NCI-H1436 (cell line): ENCODE measurements at places on chromosomes 11 and 22.

DNA sequence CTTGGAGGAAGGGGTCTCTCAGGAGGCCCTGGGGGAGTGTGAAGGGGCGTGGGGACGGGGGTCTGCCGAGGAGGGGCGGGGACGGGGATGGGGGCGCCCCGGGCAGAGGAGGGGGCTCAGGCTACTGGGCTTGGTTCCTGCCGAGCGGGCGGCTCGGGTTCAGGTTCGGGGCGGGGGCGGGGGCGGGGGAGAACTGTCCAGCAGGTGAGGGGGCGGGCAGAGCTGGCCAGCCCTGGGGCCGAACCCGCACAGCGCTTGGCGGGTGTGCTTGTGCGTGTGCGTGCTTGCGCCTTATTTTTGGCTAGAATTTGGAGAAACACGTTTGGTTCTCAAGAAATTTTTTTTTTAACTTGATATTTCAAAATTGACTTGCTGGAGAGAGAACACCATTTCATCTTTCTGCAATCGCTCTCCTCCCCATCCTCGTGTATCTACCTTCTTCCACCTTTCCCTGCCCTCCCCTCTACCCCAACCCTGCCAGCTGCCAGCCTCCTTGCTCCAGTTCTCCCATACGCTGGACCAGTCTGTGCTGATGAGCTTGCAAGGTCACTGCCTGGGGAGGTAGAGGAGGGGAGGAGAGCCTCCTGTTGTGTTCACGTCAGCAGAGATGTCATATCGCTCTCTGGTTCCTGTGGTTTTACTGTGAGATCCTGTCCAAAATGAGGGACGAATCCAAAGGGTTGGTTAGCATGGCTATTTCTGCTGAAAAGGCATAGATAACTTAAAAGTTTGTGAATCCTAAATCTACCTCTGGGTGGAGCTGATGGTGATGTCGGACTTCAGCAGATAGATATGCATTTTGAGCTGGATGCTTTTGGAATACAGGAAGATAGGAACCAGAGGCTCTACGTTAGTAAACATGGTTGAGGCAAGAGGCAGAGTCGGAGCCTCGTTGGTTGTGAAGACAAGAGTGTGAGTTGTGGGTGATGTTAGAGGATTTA is 668 bp downstream of the MADD start:
- DNase-seq: no peak

DNA sequence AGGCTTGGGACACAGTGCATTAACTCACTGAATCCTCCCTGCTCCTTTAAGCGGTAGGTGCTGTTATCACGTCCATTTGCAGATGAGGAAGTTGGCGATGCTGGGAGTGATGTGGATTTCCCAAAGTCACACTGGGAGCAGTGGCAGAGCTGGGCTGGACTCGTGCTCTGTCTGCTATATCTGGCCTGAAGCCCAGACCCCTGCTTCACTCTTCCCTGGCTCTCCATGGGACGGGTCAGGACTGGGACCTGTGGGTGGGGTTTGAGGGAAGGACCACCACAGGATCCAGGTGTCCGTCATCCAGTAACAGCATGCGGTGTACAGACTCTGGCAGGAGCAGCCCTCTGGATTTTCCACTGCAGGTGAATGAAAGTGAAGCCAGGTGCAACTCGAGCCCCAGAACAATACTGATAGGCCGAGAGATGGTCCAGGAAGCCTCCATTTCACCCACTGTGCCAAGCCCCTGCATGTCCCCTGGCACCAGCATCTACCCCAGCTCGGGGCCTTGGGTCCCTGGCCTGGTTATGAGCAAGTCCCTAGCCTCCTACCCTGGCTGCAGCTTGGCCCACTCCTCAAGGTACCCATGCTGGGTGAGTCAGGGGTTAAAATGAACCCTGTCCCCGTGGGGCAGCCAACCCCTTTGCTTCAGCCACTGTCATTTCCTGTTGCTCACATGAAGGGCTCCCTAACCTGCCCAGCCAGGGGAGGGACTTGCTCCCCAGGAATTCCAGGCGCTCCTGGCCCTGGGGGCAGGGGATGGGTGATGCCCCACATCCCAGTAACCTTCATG is 4.2 kb downstream of the USP2 start:
- no peak for DNase-seq

DNA sequence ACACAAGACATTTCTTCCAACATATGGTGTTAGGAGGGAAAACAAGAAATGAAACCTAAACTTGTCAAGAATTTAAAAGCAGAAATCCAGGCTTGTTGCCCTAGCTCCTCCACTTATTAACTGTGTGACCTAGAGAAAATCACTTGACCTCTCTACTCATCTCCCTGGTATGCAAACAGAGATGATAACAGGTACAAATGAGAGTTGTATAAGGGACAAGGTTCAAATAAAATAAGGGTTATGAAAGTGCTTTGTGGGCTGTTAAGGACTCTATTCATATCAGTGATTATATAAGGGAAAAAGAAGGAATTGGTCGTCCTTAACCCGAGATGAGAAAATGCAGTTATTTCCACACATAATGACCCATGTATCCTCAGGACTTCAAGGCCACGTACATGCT is 372.7 kb upstream of the TENM4 start:
- DNase-seq: no peak

- DNase-seq: no peak
These were observed 28.0 kb downstream of the ADA2 start for GRCh38 chr22:17191163-17191784.

DNA sequence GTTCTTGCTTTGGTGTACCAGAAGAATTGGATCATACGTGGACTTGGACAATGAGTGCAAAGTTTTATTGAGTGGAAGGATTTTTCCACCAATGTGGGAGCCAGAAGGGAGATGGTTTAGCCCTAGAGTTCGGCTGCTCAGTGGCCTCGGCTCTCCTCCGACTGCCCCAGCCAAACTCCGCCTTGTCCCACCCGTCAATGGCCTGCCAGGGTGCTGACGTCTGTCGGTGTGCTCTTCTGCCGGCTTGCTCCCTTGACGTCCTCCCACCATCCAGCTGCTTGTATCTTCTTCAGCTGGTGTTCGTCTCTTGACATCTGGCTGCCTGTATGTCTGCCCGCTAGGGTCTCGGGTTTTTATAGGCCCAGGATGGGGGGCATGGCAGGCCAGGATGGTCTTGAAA is 154.8 kb downstream of the APOL5 start:
- no peak for DNase-seq

DNA sequence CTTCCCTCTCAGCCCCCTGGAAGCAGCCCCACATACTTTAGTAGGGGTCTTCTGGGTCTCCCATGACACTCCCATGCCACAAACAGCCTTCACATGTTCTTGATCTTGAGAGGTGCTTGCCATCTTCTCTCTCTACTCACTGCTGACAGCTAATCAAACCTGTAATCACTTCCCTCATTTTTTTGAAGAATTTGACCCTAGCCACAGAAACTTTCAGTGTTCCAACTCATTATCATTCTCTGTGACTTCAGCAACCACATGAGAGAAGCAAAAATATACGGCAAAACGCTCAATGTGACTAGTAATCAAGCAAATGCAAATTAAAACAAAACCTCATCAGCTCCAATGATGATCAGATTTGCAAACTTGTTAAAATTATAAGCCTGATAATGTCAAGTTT is 38.3 kb upstream of the POU2AF2 start:
- DNase-seq: no peak

DNA sequence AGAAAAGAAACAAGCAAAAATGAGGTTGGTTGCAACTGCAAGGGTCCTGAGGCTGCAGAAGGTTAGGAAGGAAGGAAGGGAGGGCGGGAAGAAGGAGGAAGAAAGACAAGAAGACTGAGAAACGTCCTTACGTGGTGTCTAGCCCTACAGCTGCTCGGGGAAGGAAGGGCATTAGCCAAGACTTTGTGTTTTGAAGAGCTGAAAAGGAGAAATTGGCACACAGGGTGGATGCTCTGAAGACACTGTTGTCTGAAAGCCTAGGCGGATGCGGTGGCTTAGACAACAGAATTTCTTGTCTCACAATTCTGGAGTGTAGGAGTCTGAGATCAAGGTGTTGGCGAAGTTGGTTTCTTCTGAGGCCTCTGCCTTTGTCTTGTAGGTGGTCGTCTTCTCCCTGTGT is 60.7 kb downstream of the MCM5 start:
- DNase-seq: no peak

DNA sequence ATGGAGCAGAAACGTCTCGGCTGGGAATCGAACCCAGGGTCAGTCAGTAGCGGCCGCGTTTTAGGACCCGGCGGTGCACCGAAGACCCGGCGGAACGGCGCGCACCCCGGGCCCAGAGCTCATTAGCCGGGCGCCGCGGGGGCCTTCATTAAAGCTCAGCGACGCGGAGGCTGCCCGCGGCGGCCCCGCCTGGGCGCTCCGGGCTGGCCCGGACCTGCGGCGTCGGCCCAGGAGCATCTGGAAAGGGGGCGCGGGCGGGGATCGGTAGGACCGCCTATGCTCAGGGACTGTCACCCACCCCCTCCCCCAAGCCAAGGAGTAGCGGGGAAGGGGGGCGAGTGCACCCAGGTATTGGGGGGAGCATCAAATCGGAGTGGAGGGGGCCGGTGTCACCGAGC is 52.2 kb downstream of the CYTH4 start:
- DNase-seq: no peak

DNA sequence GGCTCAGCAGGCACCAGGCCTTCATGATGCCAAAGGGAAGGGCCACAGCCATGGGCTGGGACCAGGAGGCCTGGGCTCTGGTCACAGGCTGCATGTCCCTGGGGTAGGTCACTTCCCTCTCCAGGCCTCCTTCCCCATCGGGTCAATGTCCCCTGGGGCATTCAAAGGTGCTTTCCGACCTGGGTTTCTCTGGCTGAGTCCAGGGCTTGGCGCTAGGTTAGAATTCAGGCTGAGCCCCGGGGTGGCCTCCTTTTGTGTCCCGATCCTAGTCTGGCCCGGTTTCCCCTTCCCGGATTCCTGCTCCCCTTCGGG is 12.2 kb downstream of the MAFF start:
- DNase-seq: no peak

DNA sequence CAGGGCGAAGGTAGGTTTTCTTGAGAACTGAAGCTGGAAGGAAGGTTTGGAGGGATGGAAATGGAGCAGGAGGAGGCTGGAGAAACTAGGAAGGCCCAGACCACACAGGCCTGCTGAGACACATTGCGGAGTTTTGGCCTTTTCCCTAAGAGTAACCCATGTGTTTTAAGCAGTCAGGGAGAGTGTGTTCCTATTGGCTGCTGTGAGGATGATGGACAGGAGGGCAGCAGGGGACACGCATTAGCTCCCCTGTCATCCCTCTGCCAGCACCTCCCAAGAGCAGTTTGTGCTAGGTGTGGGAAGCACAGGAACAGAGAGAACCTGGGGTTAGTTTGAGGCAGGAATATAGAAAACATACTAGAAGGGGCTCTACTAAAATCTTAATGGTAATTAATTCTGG is 842.1 kb downstream of the TBC1D22A start:
- no peak for DNase-seq

GRCh38 chr11:102345904-102346303 is 1.1 kb upstream of the BIRC2 start:
- DNase-seq: no peak

GRCh38 chr22:40330615-40331014 is 15.7 kb upstream of the ADSL start:
- DNase-seq: no peak

GRCh38 chr22:25447067-25447685 is 117.3 kb upstream of the GRK3 start:
- DNase-seq: no peak

DNA sequence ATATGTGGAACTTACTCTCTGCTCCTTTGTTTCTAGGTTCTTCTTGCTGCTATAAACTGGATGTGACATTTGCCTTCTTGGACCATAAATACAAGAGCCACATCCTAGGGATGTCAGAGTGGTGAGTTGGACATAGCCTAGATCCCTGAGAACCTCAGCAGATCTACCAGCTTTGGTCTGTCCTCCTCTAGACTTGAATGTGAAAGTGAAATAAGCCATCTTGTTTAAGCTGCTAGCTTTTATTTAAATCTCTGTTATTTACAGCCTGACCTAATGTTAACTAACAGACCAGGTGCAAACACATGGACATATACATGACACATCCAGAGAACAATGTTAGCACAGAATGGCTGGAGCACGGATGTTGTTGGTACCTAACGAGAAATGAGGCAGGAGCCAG is 36.0 kb downstream of the SLN start:
- DNase-seq: no peak

GRCh38 chr22:44621401-44622146 is 80.4 kb upstream of the PRR5 start:
- no peak for DNase-seq

GRCh38 chr11:66289548-66290329 is 796 bp upstream of the YIF1A start:
- no peak for DNase-seq

- DNase-seq: no peak
These were observed 416.5 kb downstream of the GUCY1A2 start for GRCh38 chr11:106601684-106602297.

DNA sequence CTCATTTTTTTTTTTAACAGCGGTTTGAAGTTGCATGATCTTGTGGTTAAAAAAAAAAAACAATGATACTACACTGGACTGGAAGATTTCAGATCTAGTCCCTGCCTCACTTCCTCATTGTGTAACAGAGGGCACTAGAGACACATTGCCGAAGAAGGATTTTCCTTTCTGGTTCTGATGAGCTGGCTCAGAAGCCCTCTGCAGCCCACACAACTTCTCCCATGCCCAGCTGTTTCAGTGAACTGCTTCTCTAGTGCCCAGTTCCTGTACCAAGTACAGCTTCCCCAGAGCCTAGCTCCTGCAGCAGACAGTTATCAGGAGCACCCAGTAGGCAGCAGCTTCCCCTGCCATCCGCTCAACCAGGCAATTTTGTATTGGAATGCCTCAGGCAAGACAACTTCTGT is 29.5 kb upstream of the ANO5 start:
- DNase-seq: no peak

- DNase-seq: peak; percentile 59
These were observed 2.8 kb downstream of the CHADL start for GRCh38 chr22:41237707-41238569.

- DNase-seq: no peak
These were observed 20.7 kb downstream of the DIXDC1 start for GRCh38 chr11:111957663-111958444.

- no peak for DNase-seq
These were observed 26.3 kb downstream of the F2 start for GRCh38 chr11:46745328-46745727.
